Upper lobe of left lung (tissue), 6 donors: ENCODE measurements at places on chromosomes 16 and 17.

GRCh38 chr17:76998839-76999238 lies 130.6 kb downstream of the MGAT5B start:
- no peaks in the 10 kb centered on the region for H3K36me3 ChIP-seq
- no peak overlapping the region for H3K4me3 ChIP-seq
- H3K27ac ChIP-seq = peak overlapping the region; percentile 24
- no peaks in the 10 kb centered on the region for H3K4me1 ChIP-seq
- DNase-seq = no peak
- H3K27me3 ChIP-seq = no peaks in the 10 kb centered on the region

DNA sequence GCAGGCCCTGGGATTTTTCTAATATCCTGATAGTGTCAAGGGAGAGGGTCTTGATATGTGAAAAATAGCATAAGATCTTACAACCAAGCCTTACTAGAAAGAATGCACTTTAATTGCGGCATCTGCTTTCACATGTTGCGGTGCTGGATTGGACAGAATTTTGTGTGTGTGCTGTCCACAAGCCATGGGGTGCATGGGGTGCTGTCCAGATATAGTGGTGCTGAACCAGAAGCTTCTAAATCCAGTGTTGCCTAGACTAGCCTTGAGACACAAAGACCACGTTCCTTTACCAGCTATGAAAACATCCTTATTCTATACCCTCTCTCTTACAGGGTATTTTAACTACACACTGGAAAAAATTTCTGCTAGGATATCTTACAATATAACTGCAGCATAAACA lies 244.0 kb downstream of the TMEM114 start:
- H3K36me3 ChIP-seq = no peaks in the 10 kb centered on the region
- no peak overlapping the region for H3K27ac ChIP-seq
- no peak for DNase-seq
- no peaks in the 10 kb centered on the region for H3K4me1 ChIP-seq
- H3K27me3 ChIP-seq = no peaks in the 10 kb centered on the region

DNA sequence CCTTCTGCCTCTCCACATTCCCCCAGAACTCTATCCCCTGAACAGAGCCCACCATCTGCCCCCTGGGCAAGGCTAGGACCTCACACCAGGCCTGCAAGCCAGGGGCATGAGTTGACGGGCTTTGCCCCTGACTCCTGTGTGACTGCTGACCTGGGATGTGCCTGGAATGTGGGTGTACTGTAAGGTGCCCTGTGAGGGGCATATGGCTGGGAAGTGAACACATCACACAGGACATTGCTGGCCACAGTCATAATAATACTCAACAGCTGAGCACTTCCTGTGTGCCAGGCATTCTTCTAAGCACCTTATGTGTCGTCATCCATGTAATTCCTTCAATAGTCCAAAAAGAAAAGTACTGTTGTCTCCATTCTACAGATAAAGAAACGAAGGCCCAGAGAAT lies 13.3 kb downstream of the CES4A start:
- no peaks in the 10 kb centered on the region for H3K27me3 ChIP-seq
- H3K36me3 ChIP-seq = no peaks in the 10 kb centered on the region
- no peak overlapping the region for H3K27ac ChIP-seq
- H3K4me1 ChIP-seq = peaks cover 16% of the 10 kb centered on the region
- no peak for DNase-seq
- no peak overlapping the region for H3K4me3 ChIP-seq

- no peak overlapping the region for H3K4me3 ChIP-seq
- H3K36me3 ChIP-seq = no peaks in the 10 kb centered on the region
- peak; percentile 67 for DNase-seq
- H3K27me3 ChIP-seq = no peaks in the 10 kb centered on the region
Observed at GRCh38 chr17:36722121-36722902, 120.9 kb downstream of the MRM1 start.

DNA sequence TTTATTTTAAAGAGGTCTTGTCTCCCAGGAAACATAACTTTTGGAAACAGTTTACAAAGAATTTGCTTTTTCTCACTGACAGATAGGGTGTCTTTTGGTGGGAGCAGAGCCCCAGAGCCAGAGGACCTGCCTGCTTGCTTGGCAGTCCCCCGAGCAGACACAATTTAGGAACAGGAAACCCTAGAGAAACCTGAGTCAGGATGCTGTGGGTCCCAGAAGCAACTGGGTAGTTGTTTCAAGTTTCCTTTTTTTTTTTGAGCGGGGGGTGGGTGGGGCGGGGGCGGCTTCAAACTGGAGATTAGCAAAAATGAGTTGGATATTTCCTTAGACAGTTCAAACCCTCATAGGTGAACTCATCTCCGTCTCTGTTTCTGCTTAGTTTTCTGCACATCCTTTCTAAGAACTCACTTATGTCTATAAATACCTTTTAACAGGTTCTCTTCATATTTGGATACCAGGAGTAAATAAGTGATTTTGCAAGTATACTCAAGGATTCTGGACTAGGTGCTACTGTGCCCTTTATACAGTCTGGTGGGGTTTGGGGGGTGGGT lies 135.1 kb downstream of the PRKCA start:
- H3K4me1 ChIP-seq = peaks cover 7% of the 10 kb centered on the region
- no peak overlapping the region for H3K4me3 ChIP-seq
- no peak for DNase-seq
- no peaks in the 10 kb centered on the region for H3K36me3 ChIP-seq
- no peaks in the 10 kb centered on the region for H3K27me3 ChIP-seq

DNA sequence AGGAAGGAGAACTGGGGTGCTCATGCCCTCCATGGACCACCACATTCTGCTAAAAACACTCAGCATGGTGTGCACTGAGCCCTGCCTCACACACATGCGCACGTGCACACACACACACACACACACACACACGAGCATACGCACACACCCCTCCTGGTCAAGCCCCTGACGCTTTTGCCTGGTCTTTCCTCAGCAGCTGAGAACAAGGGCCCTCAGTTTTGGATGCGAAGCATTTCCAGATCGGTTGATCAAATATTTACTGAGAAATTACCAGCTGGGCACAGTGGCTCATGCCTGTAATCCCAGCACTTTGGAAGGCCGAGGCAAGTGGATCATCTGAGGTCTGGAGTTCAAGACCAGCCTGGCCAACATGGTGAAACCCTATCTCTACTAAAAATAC lies 20.1 kb upstream of the RAI1 start:
- no peak overlapping the region for H3K27ac ChIP-seq
- H3K4me1 ChIP-seq = peaks cover 8% of the 10 kb centered on the region

- DNase-seq = no peak
- no peak overlapping the region for H3K27ac ChIP-seq
- no peak overlapping the region for H3K4me3 ChIP-seq
- no peaks in the 10 kb centered on the region for H3K27me3 ChIP-seq
Observed at GRCh38 chr16:23416816-23417215, 36.2 kb downstream of the COG7 start.

DNA sequence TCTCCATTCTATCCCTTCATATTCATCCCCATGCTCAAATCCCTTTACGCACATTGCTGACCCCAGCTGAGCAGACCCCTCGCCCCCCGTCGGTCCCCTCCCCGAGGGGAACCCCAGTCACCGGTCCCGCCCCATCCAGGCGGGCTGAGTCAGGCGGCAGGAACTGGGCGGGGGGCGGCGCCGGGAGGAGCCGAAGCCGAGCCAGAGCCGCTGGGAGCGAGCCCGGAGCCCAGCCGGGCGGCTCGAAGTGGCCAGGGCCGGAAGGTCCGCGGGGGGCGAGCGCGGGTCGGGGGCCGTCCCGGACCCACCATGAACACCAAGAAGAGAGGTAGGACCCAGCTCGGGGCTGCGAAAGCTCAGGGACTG lies 8.6 kb downstream of the RIPOR1 start:
- H3K36me3 ChIP-seq = peaks cover 9% of the 10 kb centered on the region
- H3K27me3 ChIP-seq = no peaks in the 10 kb centered on the region
- peak overlapping the region; percentile 92 for H3K27ac ChIP-seq
- peak overlapping the region; percentile 81 for H3K4me3 ChIP-seq

DNA sequence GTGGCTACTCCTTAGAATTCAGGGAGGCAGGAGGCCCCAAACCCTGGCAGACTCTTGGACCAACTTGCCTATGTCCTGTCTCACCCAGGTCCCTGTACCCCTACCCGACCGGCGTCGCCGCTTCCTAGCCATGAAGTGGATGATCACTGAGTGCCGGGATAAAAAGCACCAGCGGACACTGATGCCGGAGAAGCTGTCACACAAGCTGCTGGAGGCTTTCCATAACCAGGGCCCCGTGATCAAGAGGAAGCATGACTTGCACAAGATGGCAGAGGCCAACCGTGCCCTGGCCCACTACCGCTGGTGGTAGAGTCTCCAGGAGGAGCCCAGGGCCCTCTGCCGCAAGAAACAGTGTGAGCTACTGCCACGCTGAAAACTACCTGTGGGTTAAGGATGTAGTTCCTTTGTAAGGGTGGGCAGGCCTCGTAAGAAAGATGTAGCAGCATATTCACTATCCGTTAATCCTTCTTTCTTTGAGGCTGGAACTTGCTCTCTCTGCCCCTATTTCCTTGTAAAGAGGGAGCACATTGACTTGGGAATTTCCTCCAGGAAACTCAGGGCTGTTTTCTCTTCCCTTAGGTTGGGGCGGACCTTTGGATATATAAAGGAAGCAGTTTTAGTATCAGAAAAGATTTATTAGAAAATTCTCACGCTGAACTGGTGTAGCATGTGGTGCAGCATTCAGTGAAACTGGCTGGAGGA lies 4.1 kb downstream of the MRPS7 start:
- no peak overlapping the region for H3K27ac ChIP-seq
- peak; percentile 39 for DNase-seq
- peaks cover 20% of the 10 kb centered on the region for H3K4me1 ChIP-seq
- no peak overlapping the region for H3K4me3 ChIP-seq
- no peaks in the 10 kb centered on the region for H3K27me3 ChIP-seq

DNA sequence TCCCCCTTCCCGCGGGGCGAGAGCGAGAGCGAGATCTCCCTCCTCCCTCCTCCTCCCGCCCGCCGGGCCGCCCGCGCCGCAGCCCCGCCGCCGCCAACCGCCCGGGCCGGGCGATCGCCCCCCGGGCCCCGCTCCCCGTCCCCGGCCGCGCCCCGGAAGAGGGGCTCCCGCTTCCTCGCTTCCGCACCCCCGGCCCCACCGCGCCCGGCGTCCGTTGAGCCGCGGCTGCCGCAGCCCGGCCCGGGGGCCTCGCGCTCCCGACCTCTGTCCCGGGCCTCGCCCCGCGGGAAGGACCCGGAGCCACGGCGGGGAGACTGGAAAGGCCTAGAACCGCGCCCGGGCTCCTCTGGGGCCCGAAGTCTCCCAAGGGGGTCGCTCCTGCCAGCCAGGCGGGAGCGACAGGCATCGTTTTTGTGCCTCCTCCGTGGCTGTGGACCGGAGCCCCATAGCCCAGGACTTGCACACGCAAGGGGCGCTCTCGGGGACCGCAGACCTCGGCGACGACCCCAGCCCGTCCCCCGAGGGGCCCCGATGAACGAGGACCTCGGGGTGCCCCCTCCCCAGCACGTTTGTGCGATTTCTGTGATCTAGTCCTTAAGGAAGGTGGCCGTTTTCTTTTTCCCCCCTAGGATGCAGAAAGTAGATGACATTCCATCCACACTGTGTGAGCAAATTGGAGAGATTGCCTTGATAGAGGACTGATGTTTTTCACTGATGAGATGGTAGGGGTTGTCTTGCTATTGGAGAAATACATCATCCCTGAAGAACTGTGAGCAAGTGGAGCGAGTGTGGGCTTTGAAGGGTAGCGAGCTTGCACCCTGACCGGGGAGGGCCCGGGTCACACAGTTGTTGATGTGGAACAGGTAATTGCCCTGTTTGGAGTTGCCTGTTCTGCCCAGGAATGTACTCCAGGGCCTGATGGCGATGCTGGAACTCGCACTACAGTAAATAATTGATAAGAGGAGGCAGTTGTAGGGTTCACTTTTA lies 611 bp downstream of the BANP start:
- DNase-seq = no peak
- peak overlapping the region; percentile 81 for H3K4me3 ChIP-seq
- H3K27me3 ChIP-seq = no peaks in the 10 kb centered on the region
- H3K27ac ChIP-seq = peak overlapping the region; percentile 98
- peaks cover under 1% of the 10 kb centered on the region for H3K36me3 ChIP-seq
- H3K4me1 ChIP-seq = peaks cover 47% of the 10 kb centered on the region

DNA sequence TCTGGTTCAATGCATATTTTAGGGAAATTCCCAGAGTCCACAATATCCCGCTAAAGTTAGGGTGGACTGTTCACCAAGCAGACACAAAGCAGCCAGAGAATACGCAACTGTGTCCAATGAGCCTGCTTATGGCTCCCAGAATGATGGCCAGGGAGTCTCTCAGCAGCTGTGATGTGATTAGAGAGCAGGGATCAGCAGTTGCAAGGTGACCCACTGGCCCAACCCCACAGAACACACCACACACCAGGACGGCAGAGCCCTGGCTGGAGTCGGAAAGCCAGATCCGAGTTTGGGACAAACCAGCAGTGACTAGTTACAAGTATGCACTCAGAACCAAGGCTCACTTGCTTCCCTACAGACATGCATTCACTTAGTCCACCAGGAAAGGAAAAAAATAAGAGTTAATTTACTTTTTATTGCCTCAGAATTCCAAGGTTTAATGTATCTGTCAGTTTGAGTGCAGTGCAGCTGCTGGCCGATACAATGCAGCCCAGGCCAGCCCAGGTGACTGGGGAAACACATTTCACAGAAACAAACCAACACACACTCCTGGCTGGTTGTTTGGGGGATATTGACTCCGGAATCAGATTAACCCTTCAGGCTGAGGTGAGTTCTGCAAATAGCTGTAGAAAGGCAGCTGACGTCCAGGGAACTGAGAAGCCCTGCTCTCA lies 121.7 kb downstream of the HIC1 start:
- H3K4me1 ChIP-seq = peaks cover 96% of the 10 kb centered on the region
- no peak overlapping the region for H3K4me3 ChIP-seq
- DNase-seq = no peak
- peak overlapping the region; percentile 80 for H3K27ac ChIP-seq

DNA sequence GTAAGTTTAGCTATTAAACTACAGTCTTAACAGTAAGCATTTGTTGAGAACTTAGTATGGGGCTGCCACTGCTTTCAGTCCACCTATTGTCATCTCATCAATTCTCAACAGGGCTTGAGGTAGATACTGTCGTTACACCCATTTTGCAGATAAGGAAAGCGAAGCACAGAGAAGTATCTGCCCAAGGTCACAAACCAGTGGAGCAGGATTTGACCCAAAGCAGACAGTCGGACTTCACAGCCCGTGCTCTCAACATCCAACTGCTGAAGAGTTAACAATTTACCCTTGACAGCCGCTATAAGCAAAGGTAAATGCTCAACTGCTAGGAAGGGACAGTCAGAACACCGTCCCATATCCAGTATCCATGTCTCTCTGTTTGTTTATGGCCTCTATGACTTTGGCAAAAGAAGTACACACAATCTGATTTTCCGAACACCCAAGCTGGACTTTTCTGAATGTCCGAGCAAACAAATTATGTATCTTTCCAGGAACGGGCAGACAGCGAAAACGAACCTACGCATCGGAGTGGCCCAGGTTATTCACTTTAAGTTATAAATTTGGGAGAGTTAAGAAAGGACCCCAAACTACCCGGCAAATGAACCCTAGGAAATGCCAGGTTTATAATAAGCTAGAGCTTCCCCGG lies 1.2 kb downstream of the SIAH1 start:
- H3K36me3 ChIP-seq = no peaks in the 10 kb centered on the region
- no peaks in the 10 kb centered on the region for H3K27me3 ChIP-seq
- peak overlapping the region; percentile 100 for H3K27ac ChIP-seq
- peak overlapping the region; percentile 97 for H3K4me3 ChIP-seq
- DNase-seq = no peak

- H3K4me1 ChIP-seq = peaks cover 76% of the 10 kb centered on the region
- peaks cover 52% of the 10 kb centered on the region for H3K27me3 ChIP-seq
- no peak overlapping the region for H3K27ac ChIP-seq
- H3K36me3 ChIP-seq = no peaks in the 10 kb centered on the region
- H3K4me3 ChIP-seq = peak overlapping the region; percentile 58
Observed at GRCh38 chr17:8122422-8122923, 1.4 kb downstream of the HES7 start.

GRCh38 chr17:70368011-70368410 lies 198.7 kb downstream of the KCNJ2 start:
- H3K27ac ChIP-seq = no peak overlapping the region
- no peaks in the 10 kb centered on the region for H3K36me3 ChIP-seq
- no peak for DNase-seq
